ENCODE measurements at places on chromosomes 7 and 10.

GRCh38 chr10:45399113-45399512 is 25.1 kb downstream of the ALOX5 start:
- DNase-seq = no peak

DNA sequence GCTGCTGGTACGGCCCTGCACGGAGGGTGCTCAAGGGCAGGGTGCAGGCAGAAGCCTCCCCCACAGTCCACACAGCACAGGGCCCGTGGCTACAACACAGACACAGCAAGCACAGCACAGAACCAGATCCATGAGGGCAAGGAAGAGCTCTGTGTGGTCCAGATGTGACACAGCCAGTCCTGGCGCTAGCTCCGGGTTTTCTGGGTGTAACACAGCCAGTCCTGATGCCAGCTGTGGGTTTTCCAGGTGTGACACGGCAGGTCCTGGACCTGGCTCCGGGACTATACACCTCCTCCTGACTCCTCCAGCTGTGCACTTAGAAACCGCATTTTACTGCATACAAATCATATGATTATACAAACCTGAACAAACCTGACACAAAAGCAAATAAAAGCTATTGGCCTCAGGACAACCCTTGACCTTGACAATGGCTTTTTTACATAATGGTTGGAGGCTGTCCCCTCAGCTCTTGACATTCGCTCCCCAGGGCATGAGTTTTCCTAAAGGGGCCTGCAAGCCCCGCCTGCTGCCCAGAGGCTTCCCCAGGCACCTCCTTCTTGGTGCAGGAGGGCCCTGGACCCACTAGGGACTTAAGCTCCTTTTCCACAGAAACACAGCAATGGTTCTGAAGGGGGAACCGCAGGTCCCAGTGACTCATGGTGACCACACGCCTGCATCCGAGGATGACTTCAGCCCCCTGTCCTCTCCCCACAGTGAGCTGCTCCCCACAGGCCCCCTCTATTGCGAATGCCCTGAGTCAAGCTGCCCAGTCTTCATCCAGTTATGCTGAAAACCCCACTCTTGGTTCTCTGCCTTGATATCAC is 209.6 kb downstream of the PTPRN2 start:
- no peak for DNase-seq

GRCh38 chr7:81527651-81528050 is 242.2 kb downstream of the HGF start:
- no peak for DNase-seq

DNA sequence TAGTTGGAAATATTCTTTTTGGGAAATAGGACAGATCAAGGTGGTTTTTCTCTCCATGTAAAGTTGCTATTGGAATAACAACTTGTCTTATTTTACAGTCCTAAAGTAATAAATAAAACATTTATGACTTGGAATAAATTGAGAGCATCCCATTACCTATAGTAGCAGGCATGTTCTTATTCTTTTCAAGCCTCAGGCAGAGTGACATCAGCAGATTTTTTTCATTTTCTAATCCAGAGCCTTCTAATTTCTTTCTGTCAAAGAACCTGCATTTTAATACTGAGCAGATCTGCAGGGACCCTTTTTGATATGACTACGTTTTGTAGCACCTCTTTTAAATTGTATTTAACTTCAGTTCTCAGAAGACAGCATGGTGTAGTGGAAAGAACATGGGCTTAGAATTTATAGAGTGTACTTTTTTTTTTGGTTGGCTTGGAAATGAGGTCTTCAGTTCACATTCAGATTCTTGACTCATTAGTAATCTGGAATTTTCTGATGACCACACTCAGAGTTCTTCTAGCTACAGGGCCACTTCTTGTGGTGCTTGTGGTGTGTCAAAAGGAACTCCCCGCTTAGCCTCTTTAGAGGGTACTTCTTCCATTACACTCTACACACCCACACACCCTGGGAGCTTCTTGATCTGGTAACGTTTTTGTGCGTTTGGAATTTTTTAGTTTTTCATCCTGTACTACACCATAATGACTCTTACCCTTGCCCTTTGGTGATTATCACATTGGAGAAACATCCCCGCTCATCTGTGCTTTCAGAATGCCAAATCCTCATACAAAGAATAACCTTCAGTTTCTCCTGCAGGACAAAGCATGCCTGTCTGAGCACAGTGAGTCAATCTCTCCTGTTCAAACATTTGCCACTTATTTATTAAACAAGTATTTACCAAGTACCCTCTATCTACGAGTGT is 34.6 kb downstream of the AGK start:
- no peak for DNase-seq

DNA sequence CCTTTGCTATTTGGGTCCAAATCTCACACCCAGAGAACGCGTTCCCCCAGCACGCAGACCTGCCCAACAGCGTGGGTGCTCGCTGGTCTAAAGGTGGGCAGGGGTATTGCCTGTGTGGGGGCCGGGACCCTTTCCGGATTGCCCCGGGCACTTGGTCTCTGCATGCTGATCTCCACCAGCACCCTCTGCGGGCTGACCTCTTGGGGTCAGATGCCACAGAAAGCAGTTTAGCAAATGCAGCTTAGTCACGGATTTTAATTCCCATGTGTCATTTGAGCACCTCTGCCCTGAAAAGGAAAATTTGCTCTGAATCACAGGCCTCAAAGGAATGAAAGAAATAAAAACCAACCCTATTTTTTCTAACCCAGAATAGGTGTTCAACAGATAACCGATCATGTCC is 46.7 kb downstream of the PKD1L1 start:
- no peak for DNase-seq
